HT-29 (cell line): ENCODE measurements at places on chromosomes 5 and 9.

GRCh38 chr5:149365418-149365817 lies 7.6 kb downstream of the PCYOX1L start:
- no peak for DNase-seq

DNA sequence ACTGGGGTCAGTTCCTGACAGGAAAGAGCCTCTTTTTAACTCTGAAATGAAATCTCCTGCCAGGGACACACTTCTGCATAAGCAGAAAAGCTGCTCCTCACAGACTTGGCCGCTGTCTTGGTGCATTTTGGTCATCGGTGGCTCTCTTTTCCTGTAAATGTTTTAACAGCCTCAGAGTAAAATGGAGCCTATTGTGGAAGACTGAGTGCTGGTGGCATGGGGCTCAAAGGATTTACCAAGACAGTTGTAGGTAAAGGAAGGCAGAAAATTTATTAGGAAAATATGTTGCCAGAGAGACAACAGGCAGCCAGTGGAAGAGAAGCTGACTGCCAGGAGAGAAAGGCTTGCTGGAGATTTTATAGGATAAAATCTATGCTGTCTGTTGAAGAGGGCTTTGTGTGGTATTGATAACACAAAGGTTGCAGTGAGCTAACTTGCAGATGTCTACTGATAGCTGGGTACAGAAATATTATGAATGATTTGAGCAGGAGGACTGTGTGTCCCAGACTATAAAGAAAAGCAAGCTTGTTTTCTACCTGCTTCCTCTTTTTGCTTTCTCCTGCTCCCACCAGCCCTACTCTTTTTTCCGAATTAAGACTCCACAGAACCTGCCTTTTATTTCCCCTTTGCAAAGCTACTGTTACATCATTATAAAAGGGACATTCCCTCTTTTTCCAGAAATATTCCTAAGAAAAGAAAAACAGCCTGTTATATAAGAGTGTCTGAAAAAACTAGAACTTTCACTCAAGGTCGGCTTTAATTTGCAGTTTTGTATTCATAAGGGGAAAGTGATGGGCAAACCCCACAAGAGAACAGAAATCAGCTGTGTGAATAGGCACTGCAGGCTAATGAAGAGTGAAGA lies 27.9 kb upstream of the IFNA14 start:
- DNase-seq, result no peak

GRCh38 chr9:98018347-98018746 lies 35.2 kb downstream of the ANP32B start:
- DNase-seq, result no peak

- DNase-seq, result peak; percentile 20
Measured at GRCh38 chr5:50553560-50553984, 112.5 kb upstream of the EMB start.

- no peak for DNase-seq
Measured at GRCh38 chr5:94432499-94432898, 185.9 kb downstream of the KIAA0825 start.

DNA sequence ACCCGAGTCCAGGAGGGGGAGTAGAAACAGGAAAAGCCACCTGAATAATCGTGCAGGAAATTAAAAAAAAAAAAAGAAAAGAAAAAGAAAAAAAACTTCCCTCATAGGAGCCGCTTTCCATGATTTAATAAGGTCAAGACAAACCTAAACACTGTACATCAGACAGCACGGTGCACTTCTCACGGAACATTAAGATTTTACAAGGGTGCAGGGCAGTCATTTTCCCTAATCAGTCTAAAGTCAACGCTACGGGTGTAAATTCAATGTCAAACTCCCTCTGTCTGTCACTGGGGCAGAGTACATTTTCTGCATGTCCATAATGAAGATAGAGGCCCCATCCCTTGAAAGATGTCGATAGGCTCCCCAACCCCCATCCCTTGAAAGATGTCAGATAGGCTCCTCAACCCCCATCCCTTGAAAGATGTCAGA lies 139.7 kb downstream of the TSSK1B start:
- DNase-seq, result no peak

- DNase-seq, result peak; percentile 40
Measured at GRCh38 chr9:98709968-98710965, 1.5 kb upstream of the GABBR2 start.
